ENCODE measurements at places on chromosomes 16 and 17.

DNA sequence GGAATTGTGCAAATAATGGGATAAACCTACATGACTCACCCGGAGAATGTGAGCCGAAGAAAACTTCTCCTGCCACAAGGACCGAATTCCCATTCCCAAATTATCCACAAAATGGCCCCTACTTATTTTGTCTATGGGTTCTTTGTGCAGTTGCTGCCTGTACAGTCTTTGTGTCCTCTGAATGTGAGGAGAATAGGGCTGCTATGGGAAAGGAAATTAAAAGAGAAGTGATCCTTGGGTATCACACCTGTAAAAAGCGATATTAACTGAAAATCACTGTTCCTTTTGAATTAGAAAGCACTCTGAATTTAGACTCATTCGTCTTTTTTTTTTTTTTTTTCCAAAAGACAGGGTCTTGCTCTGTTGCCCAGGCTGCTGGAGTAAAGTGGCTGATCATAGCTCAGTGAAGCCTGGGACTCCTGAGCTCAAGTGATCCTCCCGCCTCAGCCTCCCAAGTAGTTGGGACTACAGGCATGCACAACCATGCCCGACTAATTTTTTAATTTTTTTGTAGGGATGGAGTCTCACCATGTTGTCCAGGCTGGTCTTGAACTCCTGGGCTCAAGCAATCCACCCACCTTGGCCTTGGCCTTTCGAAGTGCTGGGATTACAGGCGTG is 45.4 kb downstream of the CHD9 start:
- DNase-seq, result no peak

- no peak for DNase-seq
These were observed 4.8 kb downstream of the B9D1 start for GRCh38 chr17:19357761-19358160.

- DNase-seq, result no peak
These were observed 56.7 kb downstream of the PLXDC1 start for GRCh38 chr17:39094607-39095308.

GRCh38 chr17:32931686-32932085 is 3.7 kb downstream of the TMEM98 start:
- DNase-seq, result no peak

DNA sequence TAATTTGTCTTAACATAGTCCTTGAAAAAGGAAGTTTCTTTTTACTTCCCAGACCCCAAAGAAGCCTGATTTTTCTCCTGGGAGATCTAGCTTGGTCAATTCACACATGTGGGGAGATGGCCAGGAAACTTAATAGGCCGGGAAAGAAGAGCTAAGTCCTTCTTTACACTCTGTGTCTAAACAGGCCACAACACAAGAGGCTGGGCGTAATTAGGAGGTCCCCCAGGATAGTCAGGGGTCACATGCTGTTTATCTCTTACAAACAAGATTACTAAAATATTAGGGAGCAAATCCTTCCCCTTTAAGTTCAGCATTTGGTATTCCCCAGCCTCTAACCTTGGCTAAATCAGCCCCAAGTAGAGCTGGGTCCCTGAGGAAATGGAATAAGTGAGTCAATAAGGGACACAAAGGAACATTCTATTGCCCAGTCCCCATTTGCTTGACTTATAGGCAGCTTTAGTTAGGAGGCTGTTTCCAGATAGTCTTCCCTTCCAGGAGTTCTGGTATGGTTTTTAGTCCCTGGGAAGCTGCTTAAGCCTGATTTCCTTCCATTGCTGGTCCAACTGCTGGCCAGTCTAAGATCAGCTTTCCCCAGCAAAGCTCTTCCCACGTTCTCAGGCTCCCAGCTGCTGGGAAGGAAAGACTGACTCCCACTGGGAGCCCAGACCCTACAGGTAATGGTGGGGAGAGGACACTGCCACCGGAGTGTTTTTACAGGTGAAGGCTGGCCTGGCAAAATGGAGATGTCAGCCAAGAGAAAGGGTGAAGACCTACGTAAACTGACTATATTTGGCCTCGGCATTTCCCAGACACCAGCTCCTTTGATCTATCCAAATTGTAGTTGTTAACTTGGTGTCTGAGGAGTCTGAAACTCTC is 14.1 kb upstream of the HOXB9 start:
- DNase-seq, result peak; percentile 42

- DNase-seq, result no peak
These were observed 430.4 kb upstream of the CDH5 start for GRCh38 chr16:65936096-65936495.

DNA sequence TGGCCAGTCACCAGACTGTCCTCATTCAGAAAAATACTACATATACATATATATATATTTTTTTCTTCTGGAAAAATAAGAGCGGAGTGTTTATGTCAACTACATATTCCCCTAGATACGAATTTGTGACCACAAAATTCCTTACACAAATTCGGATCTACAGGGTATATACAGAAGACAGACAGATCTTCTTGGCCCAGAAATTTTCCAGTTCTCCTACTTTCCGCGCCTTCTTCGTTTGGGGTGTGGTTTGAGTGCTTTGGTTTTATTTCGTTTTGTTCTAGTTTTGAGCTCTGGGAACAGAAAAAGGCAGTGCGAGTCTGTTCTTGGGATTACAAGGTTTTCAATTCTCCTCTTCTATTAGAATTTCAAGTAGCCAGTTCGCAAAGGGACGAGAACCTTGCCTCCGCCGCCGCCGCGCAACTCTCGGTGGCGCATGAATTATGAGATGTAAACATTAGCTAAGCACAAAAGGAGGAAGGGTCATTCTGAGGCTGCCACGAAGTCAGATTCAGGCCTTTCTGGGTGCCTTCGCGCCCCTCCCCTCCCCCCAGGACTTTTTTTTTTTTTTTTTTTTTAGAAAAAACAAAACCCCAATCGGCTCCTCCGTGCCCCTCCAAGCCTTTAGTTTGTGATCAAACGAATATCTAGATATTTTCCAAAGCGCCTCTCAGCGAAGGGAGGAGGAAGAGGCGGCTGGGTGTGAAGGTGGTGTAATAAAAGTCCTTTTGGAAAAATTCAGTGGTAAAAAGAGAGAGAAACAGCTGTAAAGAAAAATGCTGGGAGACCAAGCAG is 1.8 kb upstream of the HOXB4 start:
- DNase-seq, result no peak

DNA sequence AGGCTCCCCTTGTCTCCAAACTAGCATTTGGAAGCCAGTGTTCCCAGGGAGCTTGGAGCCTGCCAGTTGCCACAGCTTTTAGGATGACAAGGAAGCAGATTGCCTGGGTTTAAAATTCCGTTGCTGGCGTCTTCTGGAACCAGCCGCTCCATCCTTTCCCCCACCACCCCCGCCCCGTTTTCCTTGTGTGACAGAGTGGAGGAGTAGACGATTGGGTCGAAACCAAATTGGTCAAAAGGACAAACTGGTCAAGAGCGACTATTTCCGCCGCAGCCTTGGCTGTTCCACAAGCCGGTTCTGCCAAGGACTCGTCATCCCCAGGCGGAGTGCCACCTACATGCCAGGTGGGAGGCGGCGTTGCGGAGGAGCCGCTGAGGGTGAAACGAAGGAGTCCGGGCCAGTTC is 91.1 kb downstream of the RPA1 start:
- no peak for DNase-seq

DNA sequence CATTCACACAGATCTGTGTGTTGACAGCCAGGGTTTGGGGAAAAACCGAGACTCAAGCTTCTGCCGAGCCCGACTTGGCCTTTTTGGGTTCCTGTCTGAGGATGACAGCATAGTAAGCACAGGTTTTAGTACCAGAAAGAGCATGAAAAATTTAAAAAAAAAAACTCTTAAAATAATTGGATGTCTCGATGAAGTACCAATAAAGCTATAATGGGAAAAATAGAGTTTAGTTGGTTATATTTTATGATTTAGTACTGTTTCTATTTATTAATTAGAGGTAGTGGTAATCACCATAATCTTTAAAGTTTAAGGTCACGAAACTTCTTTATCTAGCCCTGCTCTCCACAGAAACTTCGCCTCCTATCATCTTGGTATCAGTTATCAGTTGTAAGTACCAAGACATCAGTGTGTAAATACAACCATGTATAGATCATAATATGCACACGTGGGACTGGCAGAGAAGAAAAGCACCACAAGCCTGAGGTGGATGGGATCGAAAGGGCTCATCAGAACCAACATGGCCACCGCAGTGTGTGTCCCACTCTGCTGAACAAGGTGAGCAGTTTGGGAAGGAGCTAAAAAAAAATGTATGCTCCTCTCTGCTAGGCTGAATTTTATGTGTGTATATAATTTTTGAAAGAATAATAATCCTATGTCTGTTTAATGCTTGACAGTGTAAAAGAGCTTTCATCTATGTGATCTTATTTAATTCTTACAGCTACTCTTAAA is 14.4 kb upstream of the EEF2K start:
- no peak for DNase-seq

DNA sequence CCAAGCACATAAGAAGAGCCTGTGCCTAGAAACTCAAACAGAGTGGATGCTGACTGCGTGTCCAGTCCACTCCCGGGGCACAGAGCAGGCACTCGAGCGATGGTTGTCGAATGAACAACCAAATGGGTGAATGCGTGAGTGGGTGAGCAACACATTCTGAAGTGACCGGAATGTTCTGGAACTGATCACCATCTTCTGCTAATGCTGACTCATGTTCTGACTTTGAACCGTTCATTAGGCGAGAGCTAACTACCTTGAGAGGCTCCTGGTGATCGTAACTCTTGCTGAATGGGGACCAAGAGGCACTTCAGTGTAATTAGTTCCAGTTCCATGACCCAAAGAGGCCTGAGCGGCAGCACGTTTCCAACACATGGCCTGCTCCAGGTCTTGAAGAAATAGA is 37.9 kb downstream of the IRF8 start:
- no peak for DNase-seq

DNA sequence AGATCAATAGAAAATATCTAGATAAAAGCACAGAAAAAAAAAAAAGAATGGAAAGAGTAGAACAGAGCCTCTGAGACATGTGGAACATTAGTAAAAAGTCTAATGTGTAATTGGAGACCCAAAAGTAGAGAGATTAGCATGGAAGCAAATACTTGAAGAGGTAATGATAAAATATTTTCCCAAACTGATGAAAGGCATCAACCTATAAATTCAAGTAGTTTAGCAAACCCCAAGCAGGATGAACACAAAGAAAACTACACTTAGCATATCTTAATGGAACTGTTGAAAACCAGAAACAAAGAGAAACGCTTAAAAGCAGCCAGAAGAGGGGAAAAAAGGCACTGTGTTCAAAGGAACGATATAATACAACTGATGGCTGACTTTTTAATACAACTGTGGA is 16.4 kb downstream of the NF1 start:
- DNase-seq, result no peak

DNA sequence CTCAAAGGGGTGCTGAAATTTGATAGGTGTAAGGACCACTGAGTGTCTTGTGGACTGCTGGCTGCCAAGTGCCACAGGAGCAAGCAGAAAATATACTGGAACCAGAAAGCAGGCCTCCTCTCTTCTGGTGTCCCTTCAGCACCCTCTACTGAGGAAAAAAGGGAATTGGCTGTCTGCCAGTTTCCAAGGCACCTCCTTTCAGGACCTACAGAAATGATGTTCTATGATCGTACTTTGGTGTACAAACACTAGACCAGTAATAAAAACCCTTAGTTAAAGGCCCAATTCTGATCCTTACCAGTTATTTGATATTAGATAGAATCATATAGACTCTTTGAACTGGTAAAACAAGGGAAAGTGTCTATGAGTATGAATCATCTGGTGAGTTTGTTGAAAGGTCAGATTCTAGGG is 35.8 kb upstream of the BCAS3 start:
- peak; percentile 70 for DNase-seq

DNA sequence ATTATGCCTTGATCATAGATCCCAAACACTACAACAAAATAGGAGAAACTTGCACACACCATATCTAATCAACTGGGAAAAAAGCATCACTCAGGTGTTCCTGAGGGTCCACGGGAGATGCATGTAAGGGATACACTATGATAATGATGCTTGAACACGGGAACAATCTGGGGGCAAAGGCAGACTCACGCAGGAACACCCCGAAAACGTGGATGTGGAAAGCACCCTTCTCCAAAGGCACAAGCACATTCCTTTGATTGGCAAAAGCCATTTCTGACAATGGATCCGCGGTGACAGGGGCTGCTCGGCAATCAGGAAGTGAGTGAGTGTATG is 1.3 kb downstream of the ZNF652 start:
- DNase-seq, result no peak

GRCh38 chr16:85415196-85416090 is 197.7 kb upstream of the GSE1 start:
- DNase-seq, result no peak

- DNase-seq, result no peak
These were observed 41.3 kb downstream of the UBN1 start for GRCh38 chr16:4888428-4889135.

GRCh38 chr17:8705427-8705826 is 39.2 kb downstream of the CCDC42 start:
- no peak for DNase-seq

DNA sequence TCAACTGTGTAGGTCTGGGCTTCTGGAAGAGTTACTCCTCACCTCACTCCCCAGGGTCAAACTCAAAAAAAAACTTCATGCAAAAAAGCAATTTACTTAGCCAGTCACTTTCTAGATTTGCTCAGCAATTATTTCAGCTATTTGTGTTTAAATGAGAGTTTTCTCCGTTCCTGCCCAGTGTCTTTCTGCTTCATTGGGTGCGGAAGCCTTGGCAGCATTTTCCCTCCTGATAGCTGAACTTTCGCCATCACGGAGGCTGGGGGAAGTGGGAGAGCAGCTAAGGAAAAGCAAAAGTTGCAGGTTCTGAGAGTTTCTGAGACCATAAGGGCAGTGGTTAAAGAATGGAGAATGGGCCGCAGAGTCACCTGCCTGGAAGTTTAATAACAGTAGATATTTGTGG is 287.1 kb upstream of the DYNLRB2 start:
- no peak for DNase-seq

DNA sequence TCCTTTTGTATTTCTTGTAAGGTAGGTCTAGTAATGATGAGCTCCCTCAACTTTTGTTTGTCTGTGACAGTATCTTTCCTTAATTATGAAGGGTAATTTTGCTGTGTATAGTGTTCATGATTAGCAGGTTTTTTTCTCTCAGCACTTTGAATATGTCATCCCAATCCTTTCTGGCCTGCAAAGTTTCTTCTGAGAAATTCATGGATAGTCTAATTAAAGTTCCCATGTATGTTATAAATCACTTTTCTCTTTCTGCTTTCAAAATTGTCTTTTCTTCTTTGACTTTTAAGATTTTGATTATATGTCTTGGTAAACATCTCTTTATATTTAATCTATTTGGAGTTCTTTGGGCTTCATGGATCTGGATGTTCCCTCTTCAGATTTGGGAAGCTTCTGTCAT is 54.3 kb upstream of the ZKSCAN2 start:
- DNase-seq, result no peak

DNA sequence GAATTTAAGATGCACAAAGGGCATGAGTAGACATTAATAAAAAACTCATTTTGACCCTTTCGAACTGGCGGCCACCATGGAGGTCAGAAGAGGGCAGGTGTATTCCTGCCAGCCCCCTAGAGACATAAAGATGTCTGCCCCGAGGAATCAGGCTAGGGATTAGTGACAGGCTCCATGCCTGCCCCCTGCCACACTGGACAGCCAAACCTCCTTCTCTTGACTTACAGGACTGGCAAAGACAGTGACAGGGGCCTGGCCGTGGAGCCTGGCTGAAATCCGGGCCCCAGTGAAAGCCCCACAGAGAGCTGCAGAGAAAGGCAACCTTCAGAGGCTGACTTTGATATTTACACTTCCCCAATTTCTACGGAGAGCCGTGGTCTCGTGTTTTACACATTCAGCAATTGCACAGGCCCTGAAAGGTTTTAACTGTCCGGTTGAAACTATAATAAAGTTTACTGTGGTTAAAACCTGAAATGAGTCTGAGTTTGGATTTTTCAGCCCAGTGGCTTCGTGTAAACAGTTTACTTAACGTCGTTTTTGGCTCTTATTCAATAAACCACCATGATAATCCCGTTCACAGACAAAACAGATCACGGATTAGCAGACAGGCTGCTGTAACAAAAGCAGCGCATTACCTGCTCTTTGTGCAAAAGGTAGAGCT is 243.9 kb upstream of the MYOCD start:
- no peak for DNase-seq
